ENCODE measurements at places on chromosomes 3 and 15. TPM values are rescaled to one million over a fixed set of nuclear protein-coding genes. Genes with fewer than 3 reads are reported as not detected.
A peak's percentile ranks its signal among the peaks of the same experiment; 100 is the strongest.

The INO80 gene
- total RNA-seq: 14.0 TPM

DNA sequence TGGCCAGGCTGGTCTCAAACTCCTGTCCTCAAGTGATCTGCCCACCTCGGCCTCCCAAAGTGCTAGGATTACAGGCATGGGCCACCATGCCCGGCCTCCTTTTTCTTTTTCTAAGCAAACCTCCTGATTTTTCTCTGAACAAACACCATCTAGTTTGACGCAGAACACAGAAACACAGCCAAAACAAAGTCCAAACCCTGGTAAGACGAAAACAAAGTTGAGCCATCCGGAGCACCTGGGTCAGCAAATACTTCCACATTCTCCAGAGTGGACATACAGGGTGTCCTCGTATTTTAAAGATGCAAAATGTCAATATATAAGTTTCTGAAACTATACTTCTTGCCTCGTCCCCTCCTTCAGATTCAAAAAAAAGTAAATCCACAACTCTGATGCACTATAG, 635.1 kb upstream of the ADAMTS9 start:
- DNase-seq: no peak

The IL17RC gene
- 33.9 TPM for total RNA-seq

The PGBD4 gene
- total RNA-seq: 3.6 TPM

GRCh38 chr3:43879166-43879565, 188.4 kb downstream of the ABHD5 start:
- DNase-seq: peak; percentile 24

DNA sequence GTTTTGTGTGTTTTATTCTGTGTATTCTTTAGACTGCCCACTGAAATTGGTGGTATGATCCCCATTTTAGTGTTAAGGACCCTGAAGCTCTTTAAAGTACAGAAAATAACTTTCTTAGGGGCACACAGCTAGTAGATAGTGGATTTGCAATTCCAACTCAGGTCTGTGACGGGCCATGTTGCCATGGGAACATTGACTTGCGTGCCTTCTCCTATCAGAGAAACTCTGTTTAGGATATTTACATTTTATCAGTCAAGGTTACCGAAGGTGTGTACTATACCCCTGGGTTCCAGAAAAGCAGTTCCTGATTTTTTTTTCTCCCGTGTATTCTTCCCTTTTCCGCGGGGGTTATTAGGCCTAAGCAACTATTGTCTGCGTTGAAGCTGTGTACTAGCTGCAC, 19.4 kb downstream of the MYZAP start:
- DNase-seq: no peak

The C3orf33 gene
- total RNA-seq: 5.4 TPM

GRCh38 chr3:161356287-161356686, 15.0 kb downstream of the SPTSSB start:
- DNase-seq: no peak

The SLC22A13 gene
- 0.40 TPM for total RNA-seq

The POLQ gene
- total RNA-seq: 0.16 TPM

GRCh38 chr3:13067778-13068177, 5.5 kb downstream of the IQSEC1 start:
- DNase-seq: no peak

- no peak for DNase-seq
These were observed 622.2 kb downstream of the EDEM1 start for GRCh38 chr3:5809586-5810246.

GRCh38 chr3:50491023-50491422, 12.4 kb downstream of the CACNA2D2 start:
- DNase-seq: no peak

DNA sequence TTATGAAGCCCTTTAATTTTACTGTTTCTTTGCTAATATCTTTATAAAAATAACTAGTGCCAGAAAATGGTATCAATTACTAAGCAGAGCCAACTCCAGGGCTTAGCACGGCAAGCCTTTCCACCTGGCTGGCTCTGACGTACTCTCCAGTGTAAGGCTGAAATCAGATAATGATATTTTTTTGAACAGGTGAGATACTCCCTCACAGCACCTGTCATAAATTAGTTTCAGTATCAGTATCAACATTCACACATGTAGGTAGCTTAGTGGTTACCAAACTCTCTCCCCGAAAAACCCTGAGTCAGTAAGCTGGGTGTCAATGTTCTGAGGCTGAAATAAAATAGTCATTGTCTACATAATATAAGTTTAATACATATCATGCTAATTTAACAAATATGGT, 710.1 kb downstream of the SQOR start:
- no peak for DNase-seq

DNA sequence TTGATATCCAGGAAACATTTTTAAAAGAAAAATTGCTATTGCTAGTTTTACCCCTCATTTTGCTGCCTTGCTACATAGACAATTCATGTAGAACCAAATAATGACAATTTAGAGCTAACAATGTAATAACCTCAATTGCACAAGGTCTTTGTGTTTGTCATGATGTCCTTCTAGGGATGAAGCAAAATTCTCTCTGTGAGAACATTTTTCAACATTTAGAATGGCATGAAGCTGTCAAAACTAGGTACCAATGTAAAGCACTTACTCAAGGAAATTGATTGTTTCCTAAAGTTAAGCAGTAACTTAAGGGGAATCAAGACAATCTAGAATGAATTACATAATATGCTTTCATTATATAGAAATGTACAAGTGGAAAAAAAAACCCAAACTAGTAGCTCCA, 7.9 kb upstream of the FGF7 start:
- no peak for DNase-seq

The ACKR4 gene
- not detected for total RNA-seq

GRCh38 chr3:171954690-171955383, 84.5 kb upstream of the FNDC3B start:
- no peak for DNase-seq

- no peak for DNase-seq
These were observed 731.1 kb upstream of the SGO1 start for GRCh38 chr3:20916951-20917606.

- DNase-seq: peak; percentile 67
These were observed 85.6 kb downstream of the PDCD6IP start for GRCh38 chr3:33883951-33884561.

DNA sequence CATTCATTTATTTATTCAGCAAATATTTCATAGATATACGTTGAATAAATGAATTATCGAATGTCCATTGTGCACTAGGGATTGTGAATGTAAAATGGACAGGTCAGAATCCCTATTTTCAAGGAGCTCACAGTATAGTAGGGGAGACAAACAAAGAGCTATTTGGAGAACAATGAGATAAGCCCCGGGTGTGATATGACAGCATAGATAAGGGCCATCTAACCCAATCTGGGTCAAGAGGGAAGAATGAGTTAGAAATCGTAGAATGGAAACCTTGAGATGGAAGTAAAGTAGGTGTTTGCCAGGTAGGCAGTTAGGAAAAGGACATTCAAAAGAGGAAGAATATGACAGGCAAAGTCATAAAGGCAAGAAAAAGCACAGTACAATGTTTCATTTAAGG, 132.2 kb upstream of the GOLGA6L4 start:
- no peak for DNase-seq

DNA sequence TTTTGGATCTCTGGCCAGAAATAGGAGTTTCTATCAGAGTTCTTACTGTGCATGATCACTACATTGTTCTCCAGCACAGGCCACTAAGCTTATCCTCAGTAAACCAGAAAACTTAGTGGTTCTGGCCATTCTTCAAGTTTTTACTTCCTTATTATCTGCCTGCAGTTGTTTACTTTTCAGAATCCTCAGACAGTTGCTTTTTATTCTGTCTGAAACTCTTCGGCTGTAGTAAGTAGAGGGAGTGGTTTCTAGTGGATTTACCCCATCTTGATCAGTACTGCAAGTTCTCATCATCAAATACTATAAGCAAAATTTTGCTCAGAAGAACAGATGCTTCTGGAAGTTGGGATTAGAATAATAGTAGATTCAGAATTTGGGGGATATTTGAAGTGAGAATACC, 193.0 kb upstream of the RARB start:
- DNase-seq: no peak

DNA sequence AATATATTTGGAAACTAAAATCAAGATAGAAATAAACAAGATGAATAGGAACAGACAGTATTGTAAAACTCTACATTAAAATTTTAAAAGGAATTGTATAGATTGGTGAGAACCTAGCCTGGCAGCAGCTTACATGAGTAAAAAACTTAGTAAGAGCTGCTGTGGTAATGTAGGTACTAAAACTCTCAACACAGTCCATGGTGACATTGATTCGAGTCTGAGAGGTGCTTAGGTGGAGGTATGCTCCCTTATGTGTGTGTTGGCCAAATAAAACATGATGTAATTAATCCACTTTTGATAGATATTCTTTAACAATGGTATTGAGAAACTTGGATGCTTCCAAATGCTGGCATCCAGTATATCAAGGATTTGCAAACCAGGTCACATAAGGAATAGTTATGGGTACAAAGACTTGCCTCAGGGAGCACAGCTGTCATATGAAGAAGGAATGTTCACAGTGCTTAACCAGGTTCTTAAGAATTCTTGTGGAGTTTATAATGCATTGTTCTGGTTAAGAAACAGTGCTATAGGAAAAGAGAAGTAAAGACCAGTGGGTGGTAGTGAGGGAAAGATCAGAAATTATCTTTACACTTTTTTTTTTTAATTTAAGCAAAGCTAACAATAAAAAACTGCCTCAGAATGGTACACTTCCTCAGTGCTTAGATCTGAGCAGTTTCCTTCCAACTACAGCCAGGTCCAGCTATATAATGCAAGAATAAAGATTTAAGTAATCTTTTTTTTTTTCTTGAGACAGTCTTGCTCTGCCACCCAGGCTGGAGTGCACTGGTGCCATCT, 24.6 kb upstream of the IL20RB start:
- no peak for DNase-seq

The CACNA1D gene
- not detected for total RNA-seq

The SCN11A gene
- not detected for total RNA-seq

The ALS2CL gene
- 15.0 TPM for total RNA-seq

GRCh38 chr3:23455084-23455483, 252.0 kb downstream of the UBE2E2 start:
- peak; percentile 37 for DNase-seq

DNA sequence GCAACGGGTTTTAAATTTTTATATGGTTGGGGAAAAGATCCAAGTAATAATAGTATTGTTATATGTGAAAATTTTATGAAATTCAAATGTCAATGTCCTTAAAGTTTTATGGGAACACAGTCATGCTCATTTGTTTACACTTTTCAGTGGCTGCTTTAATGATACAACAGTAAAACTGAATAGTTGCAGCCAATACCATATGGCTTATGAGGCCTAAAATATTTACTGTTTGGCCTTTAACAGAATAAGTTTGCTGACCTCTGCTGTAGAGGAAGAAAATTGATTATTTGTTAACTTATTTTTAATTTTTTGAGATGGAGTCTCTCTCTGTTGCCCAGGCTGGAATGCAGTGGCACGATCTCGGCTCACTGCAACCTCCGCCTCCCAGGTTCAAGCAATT, 44.7 kb downstream of the USP50 start:
- DNase-seq: no peak

GRCh38 chr15:100790786-100791265, 88.8 kb upstream of the ALDH1A3 start:
- no peak for DNase-seq

The NMNAT3 gene
- total RNA-seq: not detected

DNA sequence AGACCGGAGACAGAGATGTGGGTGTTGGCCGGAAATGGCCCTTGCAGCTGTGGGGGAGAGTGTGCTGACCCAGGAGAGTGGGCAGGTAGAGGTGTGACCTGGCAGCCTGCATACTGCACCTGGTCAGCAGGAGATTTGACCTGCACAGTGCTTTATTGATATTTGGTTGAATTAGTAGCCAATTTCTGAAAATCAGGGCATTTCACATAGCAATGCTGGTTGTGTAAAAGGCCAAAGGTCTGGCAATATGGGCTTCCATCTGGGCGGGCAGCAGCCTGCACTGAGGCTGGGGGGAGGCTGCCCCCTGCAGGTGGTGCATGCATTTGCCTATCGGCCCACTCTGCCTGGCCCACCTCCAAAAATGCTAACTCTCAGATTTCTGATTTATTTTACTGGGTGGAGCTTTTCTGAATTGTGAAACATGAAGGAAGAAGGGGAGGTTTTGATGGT, 9.4 kb upstream of the MGLL start:
- DNase-seq: no peak

DNA sequence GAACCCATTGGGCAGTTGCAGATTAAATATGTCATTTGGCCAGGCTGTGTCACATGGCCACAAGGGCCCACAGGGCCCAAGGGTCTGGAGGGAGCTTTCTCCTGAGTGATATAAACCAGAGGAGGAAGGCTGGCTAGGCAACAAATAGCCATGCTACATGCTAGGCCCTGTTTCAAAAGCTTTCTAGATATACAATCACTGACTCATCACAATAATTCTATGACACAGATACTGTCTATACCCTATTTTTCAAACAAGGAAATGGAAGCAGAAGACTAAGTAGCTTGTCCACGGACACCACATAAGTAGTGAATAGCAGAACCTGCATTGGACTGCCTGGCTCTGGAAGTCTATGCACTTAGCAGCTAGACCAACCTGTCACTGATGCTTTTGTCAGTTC, 625.4 kb downstream of the NTRK3 start:
- DNase-seq: no peak

DNA sequence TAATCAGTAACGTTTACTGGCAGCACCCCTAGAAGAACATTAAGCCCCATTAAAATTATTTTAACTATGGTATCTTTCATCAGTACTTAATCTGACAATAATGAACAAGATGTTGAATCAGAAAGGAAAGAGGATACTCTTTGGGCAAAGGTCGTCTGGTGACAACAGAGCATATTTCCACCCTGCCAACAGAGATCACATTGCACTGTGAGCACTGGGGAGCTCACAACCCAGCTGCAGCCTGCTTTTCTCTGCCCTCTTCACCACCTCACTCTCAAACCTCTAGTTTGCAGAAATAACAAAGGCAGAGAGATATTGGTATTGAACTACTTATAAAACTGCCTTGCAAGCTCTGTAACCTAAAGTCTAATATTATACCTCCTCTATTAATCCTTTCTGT, 130.0 kb downstream of the FBN1 start:
- peak; percentile 46 for DNase-seq

DNA sequence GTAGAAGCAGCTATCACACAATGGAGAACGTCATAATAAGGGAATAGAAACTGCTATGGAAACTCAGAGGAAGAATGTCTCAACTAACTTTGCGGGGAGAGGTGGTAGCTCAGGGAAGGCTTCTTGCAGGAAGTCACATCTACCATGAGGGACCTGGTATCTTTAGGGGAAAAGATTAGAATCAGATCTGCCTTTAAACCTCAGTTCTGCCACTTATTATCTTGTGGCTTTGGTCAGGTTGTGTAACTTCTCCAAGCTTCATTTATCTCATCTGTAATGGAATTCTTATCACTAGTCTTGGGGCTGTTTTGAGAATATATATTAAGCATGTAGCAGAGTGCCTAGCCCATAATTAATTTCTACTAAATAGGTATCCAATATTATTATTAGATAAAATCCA, 46.4 kb upstream of the PRICKLE2 start:
- DNase-seq: no peak

GRCh38 chr3:107208100-107208499, 169.1 kb upstream of the CCDC54 start:
- peak; percentile 99 for DNase-seq

- DNase-seq: peak; percentile 91
These were observed 128.2 kb downstream of the SUCLG2 start for GRCh38 chr3:67526246-67526645.
